ENCODE measurements at places on chromosomes 3 and 15.
A peak's percentile ranks its signal among the peaks of the same experiment; 100 is the strongest.

- no peak for DNase-seq
Measured at GRCh38 chr15:63559753-63560152, 37.4 kb upstream of the FBXL22 start.

- DNase-seq: no peak
Measured at GRCh38 chr15:67068710-67069400, 3.5 kb downstream of the SMAD3 start.

DNA sequence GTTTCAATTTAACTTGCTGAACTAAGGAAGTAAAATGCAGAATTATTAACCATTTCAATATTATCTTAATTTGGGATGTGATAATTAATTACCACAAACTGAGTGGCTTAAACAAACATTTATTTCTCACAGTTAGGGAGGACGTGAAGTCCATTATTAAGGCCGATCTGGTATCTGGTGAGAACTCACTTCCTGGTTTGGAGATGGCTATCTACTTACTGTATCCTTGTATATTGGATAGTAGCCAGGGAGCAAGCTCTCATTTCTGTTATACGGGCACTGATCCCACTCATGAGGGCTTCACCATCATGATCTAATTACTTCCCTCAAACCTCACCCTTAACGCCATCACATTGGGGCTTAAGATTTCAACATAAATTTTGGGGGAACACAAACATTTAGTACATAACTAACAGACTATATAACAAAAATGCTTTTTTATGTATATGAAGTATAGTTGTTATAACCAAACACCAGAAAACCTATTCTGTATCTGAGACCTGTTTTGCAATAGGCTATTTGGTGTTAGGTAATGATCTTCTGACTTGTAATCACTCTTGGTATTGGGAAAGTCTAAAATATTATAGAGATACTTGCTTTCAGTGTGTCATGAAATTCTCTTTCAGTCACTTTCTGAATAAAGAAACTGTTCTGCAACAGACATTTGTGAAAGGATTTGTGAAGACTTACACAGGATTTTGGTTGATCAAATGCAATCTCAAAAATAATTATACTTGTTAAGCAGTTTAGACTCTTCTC, 4.7 kb upstream of the KPNA4 start:
- DNase-seq: no peak

GRCh38 chr3:51968883-51969678, 1.8 kb upstream of the PCBP4 start:
- no peak for DNase-seq

DNA sequence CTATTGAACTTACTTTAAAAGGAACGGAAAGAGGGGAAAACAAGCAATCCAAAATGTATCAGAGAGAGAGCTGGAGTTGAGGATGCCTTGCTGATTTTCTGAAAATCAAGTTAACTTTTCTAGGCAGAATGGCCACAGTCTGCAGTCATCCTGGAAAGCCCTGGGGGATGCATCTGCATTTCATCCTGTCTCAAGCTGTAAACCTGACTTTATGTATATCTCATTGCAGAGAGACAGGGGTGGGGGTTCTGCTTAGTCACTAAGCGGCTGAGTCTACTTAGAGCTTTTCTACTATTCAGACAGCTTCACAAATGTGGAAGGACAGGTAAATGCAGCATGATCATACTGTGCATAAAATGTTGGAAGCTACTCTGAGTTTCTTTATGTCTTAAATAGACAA, 41.4 kb downstream of the MRPS25 start:
- DNase-seq: no peak

GRCh38 chr3:120853416-120853815, 54.6 kb upstream of the STXBP5L start:
- no peak for DNase-seq

- DNase-seq: no peak
Measured at GRCh38 chr15:71448688-71449114, 333.4 kb downstream of the THSD4 start.

DNA sequence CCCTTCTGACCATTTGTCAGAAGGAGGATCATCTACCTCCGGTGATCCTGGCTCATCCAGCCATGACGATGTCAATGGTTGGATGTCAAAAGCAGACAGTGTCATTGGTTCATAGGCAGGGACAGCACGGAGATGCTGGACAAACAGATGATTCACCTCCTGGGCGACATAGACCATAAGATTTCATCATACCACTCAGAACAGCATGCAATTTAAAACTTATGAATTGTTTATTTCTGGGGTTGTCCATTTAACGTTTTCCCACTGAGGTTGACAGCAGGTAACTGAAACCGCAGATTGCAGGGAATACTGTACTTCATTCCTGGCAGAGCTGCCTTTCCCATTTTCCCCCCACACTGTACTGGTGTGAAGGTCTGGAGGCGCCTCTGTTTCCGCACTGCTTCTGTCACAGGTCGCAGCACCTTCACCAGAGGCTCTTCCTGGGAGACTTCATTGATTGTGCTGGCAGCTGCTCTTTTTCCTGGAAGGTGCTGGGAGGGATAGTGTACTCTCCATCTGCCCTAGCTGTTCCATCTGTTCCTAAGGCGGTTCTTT, 32.5 kb upstream of the TMOD3 start:
- DNase-seq: no peak

GRCh38 chr3:10552631-10552943, 47.2 kb upstream of the ATP2B2 start:
- DNase-seq: no peak

GRCh38 chr3:183816681-183817510, 8.5 kb downstream of the MAP6D1 start:
- DNase-seq: no peak

DNA sequence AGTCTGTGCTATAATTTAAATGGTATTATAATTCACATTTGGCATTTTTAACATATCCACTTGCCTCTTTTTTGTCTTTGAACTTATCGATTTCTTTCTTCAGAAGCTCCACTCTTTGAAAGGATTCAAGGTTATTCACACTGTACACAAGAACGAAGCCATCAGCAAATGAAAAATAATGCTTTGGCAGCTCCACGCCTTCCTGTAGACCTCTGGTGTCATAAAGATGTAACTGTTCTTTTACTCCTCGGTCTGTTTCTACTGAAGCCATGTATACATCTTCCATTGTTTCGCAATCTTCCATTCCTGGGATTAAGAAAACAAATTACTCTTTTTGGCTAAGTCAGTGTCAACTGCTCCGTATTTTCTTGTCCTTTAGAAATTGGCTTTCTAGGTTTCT, 16.0 kb downstream of the NKIRAS1 start:
- DNase-seq: no peak

- no peak for DNase-seq
Measured at GRCh38 chr3:149000206-149000745, 8.9 kb downstream of the GYG1 start.

GRCh38 chr3:43953814-43954692, 263.3 kb downstream of the ABHD5 start:
- DNase-seq: no peak

GRCh38 chr15:48681353-48681752, 35.8 kb upstream of the FBN1 start:
- no peak for DNase-seq

- DNase-seq: no peak
Measured at GRCh38 chr3:76570436-76571057, 469.4 kb upstream of the ROBO2 start.

- DNase-seq: no peak
Measured at GRCh38 chr15:75114327-75114726, 87.4 kb upstream of the C15orf39 start.

DNA sequence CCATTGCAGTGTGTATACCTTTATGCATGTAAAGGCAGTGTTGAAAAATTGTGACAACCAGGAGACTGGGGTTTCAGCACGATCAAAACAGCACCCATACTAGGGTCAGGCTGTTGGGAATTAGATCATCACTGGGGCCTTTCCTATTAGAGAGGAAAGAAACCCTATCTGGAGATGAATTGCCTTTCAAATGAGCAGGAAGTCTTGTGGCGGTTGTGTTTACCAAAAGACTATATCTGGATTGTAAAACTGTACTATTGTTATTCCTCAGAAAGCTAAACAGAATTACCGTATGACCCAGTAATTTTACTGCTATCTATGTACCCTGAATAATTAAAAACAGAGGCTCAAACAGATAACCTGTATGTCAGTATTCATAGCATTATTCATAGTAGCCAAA, 10.1 kb downstream of the UBE2E1 start:
- DNase-seq: no peak

GRCh38 chr3:20280257-20280656, 94.3 kb upstream of the SGO1 start:
- DNase-seq: no peak

- no peak for DNase-seq
Measured at GRCh38 chr3:46300461-46300789, 53.5 kb upstream of the CCR2 start.

GRCh38 chr3:194573680-194574437, 59.4 kb downstream of the TMEM44 start:
- peak; percentile 19 for DNase-seq

Measured in nucleus accumbens (tissue), 56 donors.